Fibroblast of lung (primary cell): ENCODE measurements at places on chromosomes 6 and 20. TPM values are rescaled to one million over a fixed set of nuclear protein-coding genes. Genes with fewer than 3 reads are reported as not detected.

DNA sequence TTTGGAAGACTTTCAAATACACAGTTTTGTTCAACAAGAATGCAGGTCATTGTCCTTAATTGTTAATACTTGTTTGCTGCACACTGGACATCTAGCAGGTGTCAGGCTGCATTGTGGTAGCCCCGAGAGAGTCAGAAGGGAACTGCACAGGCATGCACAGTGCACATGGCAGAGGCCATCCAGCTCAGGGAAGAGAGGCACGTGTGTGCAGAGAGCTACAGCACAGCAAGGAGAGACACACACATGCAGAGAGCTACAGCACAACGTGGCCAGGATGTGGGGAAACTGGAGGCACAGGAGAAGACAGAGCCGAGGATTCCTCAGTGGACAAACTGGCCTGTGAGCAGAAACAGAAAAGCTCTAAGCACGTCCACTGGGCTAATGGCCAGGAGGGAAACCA lies 272.0 kb downstream of the SMOC2 start:
- DNase-seq, result no peak

Gene MDFI
- not detected in 2 replicates for polyA plus RNA-seq

GRCh38 chr6:14200047-14200446 lies 82.5 kb downstream of the CD83 start:
- peak; percentile 73 for DNase-seq

GRCh38 chr20:40499391-40499790 lies 189.6 kb downstream of the MAFB start:
- DNase-seq, result no peak

Gene VSX1
- polyA plus RNA-seq, result not detected in 2 replicates

- DNase-seq, result no peak
Measured at GRCh38 chr6:26457264-26457805, 420 bp upstream of the BTN2A1 start.

- DNase-seq, result peak; percentile 90
Measured at GRCh38 chr6:18585032-18585573, 198.0 kb downstream of the RNF144B start.

DNA sequence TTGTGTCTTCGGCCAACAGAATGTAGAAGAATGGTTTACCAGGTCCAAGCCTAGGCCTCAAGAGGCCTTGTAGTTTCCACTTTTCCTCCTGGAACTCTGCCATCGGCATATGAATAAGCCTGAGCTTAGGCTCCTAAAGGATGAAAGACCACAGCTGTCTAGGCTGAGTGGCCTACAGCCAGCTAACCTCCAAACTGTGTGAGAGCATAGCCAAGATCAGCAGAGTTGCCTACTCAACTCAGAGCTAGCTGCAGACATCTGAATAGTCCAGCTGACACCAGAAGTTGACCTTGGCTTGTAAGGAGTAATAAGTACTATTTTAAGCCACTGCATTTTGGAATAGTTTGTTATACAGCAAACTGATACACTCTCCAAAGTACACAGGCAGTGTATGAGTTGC lies 52.6 kb upstream of the SMIM29 start:
- DNase-seq, result peak; percentile 85

GRCh38 chr6:82553863-82554531 lies 190.4 kb downstream of the TPBG start:
- DNase-seq, result no peak

DNA sequence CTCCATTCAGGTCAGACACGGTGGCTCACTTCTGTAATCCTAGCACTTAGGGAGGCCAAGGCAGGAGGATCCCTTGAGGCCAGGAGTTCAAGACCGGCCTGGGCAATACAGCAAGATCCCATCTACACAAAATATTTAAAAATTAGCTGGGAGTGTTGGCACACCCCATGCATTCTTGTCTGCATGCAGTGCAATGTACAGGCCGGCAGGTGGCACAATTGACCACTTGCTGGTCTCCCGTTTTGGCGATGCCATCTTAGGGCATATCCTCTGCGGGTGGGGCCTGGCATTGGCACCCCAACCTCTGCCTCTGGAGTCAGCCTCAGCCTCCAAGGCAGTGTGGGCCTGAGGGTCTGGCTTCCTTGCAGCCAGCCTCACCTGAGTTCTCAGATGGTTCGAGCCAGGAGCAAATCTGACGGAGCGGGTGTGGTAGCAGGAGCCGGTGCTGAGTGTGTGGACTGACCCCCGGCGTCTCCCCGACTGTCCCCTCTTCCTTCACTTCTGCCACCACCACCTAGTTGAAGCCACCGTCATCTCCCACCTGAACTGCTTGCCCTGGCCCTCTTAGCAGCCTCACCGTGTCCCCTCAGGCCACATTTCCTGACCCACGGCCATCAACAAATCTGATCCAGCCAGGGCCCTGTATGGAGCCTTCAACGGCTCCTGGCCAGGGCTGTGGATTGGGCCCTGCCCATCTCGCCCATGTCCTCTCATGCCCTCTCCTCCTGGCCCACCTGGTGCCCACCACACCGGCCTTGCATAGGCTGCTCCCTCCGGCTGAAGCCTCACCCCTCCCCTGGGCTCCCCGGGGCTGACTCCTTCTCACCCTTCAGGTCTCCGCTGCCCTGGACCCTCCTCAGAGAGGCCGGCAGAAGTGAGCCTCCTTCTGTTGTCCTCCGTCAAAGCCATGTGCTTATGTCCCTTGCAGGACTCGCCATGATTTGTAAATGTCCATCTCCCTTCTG lies 44.0 kb downstream of the EFCAB8 start:
- peak; percentile 30 for DNase-seq
